NCI-H526 (cell line): ENCODE measurements at places on chromosomes 12 and 14.
A peak's percentile ranks its signal among the peaks of the same experiment; 100 is the strongest.

- DNase-seq = peak; percentile 76
Measured at GRCh38 chr12:7439579-7440505, 4.1 kb downstream of the CD163L1 start.

- DNase-seq = no peak
Measured at GRCh38 chr12:64008596-64008995, 164.1 kb downstream of the SRGAP1 start.

GRCh38 chr14:23355871-23356435 lies 3.3 kb upstream of the SLC22A17 start:
- no peak for DNase-seq

- no peak for DNase-seq
Measured at GRCh38 chr12:88889326-88890110, 309.2 kb upstream of the KITLG start.

- DNase-seq = no peak
Measured at GRCh38 chr14:71589609-71590008, 342.6 kb upstream of the RGS6 start.

GRCh38 chr14:34398024-34398423 lies 64.0 kb downstream of the SPTSSA start:
- DNase-seq = no peak

GRCh38 chr12:42759622-42760273 lies 170.2 kb upstream of the PRICKLE1 start:
- DNase-seq = no peak

DNA sequence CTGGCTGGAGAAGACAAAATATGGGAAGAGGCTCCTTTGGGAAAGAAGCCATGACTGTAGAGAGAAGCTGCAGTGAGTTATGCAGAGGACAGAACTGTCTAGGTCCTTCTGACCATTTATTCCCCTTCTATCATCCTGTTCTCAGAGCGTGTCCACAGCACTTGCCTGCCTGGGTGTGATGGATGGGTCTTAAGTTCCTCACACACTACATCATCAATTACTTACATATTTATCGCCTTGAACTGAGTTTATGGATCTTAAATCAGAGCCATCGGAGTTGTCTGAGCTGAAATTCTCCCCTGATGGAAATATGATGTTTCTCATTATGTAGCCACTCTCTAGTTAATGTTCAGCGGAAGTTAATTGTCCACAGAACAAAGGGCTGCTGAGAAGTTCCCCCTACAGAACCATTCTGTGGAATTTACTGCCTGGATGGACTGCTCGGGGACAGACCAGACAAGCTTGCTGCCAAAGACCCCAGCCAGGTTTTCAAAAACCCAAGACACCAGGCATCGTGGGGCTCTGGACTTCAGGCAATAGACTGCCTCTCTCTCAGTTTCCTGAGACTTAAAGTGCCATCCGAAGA lies 232.5 kb upstream of the NOS1 start:
- no peak for DNase-seq

GRCh38 chr12:108570743-108571608 lies 8.6 kb downstream of the ISCU start:
- DNase-seq = no peak

DNA sequence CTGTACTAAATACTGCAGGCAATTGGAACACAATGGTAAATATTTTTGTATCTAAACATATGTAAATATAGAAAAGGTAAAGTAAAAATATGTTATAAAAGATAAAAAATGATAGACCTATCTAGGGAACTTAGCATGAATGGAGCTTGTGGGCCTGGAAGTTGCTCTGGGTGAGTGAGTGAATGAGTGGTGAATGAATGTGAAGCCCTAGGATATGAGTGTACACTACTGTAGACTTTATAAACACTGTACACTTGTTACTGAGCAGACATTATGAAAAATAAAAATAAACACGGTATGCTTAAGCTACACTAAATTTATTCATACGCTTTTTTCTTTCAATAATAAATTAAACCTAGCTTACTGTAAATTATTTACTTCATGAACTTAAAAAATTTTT lies 7.8 kb downstream of the FNTB start:
- DNase-seq = no peak

GRCh38 chr12:88142610-88142991 lies 494 bp downstream of the TMTC3 start:
- peak; percentile 60 for DNase-seq

GRCh38 chr14:69845787-69846186 lies 33.4 kb upstream of the SMOC1 start:
- DNase-seq = no peak

GRCh38 chr12:50518090-50518489 lies 13.3 kb downstream of the DIP2B start:
- DNase-seq = no peak

DNA sequence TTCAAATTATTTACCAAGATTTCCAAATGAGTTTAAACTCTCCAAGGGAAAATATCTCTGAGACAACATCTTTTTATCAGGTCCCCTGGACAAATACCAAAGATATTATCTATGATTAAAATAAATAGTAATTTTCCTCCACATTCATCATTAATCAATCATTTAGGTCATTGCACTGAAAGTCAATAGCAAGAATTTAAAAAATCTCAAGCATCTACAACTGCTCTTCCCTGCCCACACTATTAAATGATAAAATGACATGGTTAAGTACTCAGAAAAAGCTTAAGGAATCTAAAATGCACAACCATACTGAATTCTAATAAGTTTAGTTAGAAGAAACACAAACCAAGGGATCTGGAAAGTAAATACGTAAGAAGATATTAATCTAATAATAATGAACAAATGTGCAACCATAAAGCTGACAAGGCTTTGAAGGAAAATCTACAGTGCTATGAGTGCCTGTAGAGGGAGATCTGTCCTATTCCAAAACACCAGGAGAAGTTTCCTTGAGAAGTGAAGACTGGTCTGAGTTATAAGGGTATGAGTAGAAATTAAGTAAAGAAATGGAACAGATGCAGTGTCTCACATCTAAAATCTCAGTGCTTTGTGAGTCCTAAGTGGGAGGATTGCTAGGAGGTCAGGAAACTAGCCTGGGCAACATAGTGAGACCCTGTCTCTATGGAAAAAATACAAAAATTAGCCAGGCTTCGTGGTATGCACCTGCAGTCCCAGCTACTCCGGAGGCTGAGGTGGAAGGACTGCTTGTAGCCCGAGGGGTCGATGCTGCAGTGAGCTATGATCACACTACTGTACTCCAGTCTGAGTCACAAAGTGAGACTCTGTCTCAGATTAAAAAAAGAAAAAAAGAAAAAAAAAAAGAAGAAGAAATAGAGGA lies 19.2 kb downstream of the INTS13 start:
- DNase-seq = no peak

- DNase-seq = no peak
Measured at GRCh38 chr12:111584959-111585358, 14.2 kb downstream of the ATXN2 start.

- DNase-seq = no peak
Measured at GRCh38 chr14:101224356-101225156, 321.0 kb upstream of the RTL1 start.
